ENCODE measurements at places on chromosomes 7 and 10.

GRCh38 chr10:131354380-131354779, 42.9 kb upstream of the TCERG1L start:
- DNase-seq = no peak

DNA sequence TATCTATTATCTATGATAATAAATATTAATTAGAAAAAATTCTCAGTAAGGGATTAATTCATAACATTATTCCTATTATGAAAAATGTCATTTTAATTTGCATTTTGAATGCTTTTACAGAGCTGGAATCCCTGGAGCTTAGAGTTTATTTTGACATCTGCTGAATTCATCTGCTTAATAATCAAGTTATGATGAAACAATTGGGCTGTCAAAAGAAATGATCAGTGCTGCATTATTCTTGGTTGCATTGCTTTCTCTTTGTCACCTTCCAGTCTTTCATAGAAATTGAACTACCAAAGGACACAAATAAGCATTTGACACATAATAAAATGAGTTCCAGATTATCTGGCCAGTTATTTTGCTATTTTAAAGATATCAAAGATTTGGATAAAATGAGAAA, 40.0 kb upstream of the MACC1 start:
- DNase-seq = no peak

- DNase-seq = no peak
These were observed 70.8 kb downstream of the NKX6-2 start for GRCh38 chr10:132714986-132715775.

DNA sequence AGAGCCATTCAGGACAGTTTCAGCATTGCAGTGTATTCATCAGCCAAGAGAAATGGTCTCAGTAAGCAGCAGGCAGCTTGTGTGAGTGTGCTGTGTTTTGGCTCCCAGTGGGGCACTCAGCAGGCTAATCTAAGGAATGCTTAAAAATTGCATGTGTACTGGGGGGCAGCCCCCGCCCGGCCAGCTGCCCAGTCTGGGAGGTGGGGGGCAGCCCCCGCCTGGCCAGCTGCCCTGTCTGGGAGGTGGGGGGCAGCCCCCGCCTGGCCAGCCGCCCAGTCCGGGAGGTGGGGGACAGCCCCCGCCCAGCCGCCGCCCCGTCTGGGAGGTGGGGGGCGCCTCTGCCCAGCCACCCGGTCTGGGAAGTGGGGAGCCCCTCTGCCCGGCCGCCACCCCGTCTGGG, 116.2 kb downstream of the GRID1 start:
- no peak for DNase-seq

Data from EH (cell line).